Naive thymus-derived CD4-positive, alpha-beta T cell (primary cell): ENCODE measurements at places on chromosomes 13 and 19. TPM values are rescaled to one million over a fixed set of nuclear protein-coding genes. Genes with fewer than 3 reads are reported as not detected.

ZNF836 gene
- total RNA-seq: 18.4 and 21.5 TPM in 2 replicates

CD22 gene
- total RNA-seq: 23.9 TPM

SIGLEC12 gene
- total RNA-seq: not detected

NLRP5 gene
- not detected for total RNA-seq

FGF14 gene
- not detected for total RNA-seq

ZNF653 gene
- total RNA-seq: 22.8 and 25.1 TPM in 2 replicates

PLEKHF1 gene
- total RNA-seq: 47.2 and 48.0 TPM in 2 replicates

ZNF610 gene
- 0.93 TPM for total RNA-seq

CCDC8 gene
- total RNA-seq: not detected in 2 replicates

- no peak overlapping the region for H3K27ac ChIP-seq
- no peaks in the 10 kb centered on the region for H3K36me3 ChIP-seq
- H3K4me3 ChIP-seq: no peak overlapping the region
- DNase-seq: no peak
- H3K27me3 ChIP-seq: no peaks in the 10 kb centered on the region
- no peaks in the 10 kb centered on the region for H3K4me1 ChIP-seq
Observed at GRCh38 chr13:59416561-59416960, 747.2 kb downstream of the DIAPH3 start.

GRCh38 chr13:49629196-49629938, 1.1 kb downstream of the ARL11 start:
- no peaks in the 10 kb centered on the region for H3K27me3 ChIP-seq
- no peak overlapping the region for H3K27ac ChIP-seq
- no peaks in the 10 kb centered on the region for H3K4me1 ChIP-seq
- no peaks in the 10 kb centered on the region for H3K36me3 ChIP-seq
- DNase-seq: no peak

DNA sequence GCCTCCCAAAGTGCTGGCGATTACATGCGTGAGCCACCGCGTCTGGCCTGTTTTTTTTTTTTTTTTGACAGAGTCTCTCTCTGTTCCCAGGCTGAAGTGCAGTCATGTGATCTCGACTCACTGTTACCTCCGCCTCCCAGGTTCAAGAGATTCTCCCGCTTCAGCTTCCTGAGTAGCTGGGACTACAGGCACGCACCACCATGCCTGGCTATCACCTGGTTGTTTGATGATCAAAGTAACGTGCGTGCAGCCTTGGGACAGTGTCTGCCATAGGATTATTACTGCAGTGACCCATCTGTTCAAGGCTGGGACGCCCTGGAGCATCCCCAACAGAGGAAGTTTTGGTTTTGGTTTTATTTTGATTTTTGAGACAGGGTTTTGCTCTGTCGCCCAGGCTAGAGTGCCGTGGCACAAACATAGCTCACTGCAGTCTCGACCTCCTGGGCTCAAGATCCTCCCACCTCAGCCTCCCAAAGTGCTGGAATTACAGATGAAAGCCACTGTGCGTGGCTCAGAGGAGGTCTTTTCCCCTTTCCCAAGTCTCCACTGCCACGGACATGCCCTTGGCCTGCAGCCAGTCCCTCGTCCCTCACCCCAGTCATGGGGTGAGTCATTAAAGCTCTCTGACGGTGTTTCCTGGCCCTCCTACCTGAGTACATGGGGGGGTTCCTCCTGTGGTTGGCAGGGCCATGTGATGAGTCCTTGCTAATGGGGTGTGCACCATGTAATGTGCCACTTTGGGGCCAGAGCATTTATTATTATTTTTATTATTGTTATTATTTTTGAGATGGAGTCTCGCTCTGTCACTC, 65.6 kb downstream of the IER2 start:
- peak overlapping the region; percentile 53 for H3K27ac ChIP-seq
- H3K4me3 ChIP-seq: peak overlapping the region; percentile 59
- no peaks in the 10 kb centered on the region for H3K36me3 ChIP-seq
- H3K4me1 ChIP-seq: peaks cover 6% of the 10 kb centered on the region
- no peak for DNase-seq

GRCh38 chr13:44780591-44781280, 204.6 kb upstream of the TSC22D1 start:
- no peaks in the 10 kb centered on the region for H3K36me3 ChIP-seq
- H3K4me3 ChIP-seq: no peak overlapping the region
- no peak for DNase-seq
- H3K4me1 ChIP-seq: no peaks in the 10 kb centered on the region
- no peak overlapping the region for H3K27ac ChIP-seq

DNA sequence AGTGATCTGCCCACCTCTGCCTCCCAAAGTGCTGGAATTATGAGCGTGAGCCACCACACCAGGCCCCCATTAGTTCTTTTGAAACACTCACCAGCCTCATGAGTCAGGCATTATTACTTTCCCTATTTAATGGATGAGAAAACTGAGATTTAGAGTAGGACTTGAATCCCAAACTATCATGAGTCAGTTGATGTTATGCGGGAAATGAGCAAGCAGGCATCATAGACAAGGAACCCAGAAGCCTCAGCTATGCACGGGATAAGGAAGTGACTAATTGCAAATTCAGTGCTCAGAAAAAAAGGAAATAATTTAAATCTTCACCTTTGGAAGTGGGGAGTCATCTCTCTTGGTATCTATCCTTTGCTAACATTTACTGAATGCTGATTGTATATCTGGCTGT, 217.5 kb downstream of the ABCC4 start:
- H3K4me1 ChIP-seq: no peaks in the 10 kb centered on the region
- H3K4me3 ChIP-seq: no peak overlapping the region
- H3K27me3 ChIP-seq: no peaks in the 10 kb centered on the region
- DNase-seq: no peak
- H3K36me3 ChIP-seq: no peaks in the 10 kb centered on the region

- no peaks in the 10 kb centered on the region for H3K36me3 ChIP-seq
- H3K4me3 ChIP-seq: no peak overlapping the region
- DNase-seq: no peak
- H3K27me3 ChIP-seq: no peaks in the 10 kb centered on the region
- H3K27ac ChIP-seq: no peak overlapping the region
Observed at GRCh38 chr13:79386125-79386826, 19.8 kb downstream of the RBM26 start.

DNA sequence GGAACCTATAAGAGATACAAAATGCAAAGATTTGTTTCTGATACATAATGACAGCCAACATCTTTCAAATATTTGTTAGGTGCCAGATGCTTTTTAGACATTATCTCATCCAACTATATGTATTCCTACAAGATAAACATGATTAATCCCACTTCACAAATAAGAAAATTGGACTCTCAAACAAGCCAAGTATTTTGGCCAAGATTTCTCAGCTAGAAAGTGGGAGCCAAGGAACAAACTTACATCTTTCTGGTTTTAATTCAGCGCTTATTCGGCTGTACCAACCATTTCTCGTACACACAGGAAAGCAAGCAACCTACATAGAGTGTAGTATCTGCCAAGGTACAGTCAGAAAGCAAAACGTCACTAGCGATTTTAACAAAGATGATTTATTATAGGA, 85.7 kb upstream of the SERP2 start:
- DNase-seq: no peak
- no peaks in the 10 kb centered on the region for H3K36me3 ChIP-seq
- H3K4me3 ChIP-seq: no peak overlapping the region
- no peak overlapping the region for H3K27ac ChIP-seq
- H3K27me3 ChIP-seq: no peaks in the 10 kb centered on the region

- H3K4me1 ChIP-seq: peaks cover 11% of the 10 kb centered on the region
- H3K27ac ChIP-seq: peak overlapping the region; percentile 4
- no peaks in the 10 kb centered on the region for H3K36me3 ChIP-seq
- no peaks in the 10 kb centered on the region for H3K27me3 ChIP-seq
- H3K4me3 ChIP-seq: no peak overlapping the region
- peak; percentile 36 for DNase-seq
Observed at GRCh38 chr19:28468701-28469459, 744.1 kb downstream of the UQCRFS1 start.

- H3K4me1 ChIP-seq: peaks cover 7% of the 10 kb centered on the region
- no peak for DNase-seq
- H3K4me3 ChIP-seq: no peak overlapping the region
Observed at GRCh38 chr19:29299416-29300380, 86.7 kb upstream of the UQCRFS1 start.

GRCh38 chr19:39203372-39204341, at the start of gene SYCN:
Gene SYCN, minus strand, starts transcription at chr19:39204263. Its CDS starts 9 bp downstream, at chr19:39204254.
- H3K4me3 ChIP-seq: no peak within 1 kb of the TSS
- no peak for DNase-seq
- no peak within 1 kb of the TSS for H3K27ac ChIP-seq
- H3K36me3 ChIP-seq: no peaks in the 10 kb centered on the region
- no peaks in the 10 kb centered on the region for H3K4me1 ChIP-seq

- H3K4me1 ChIP-seq: no peaks in the 10 kb centered on the region
- DNase-seq: no peak
- no peaks in the 10 kb centered on the region for H3K27me3 ChIP-seq
- no peak overlapping the region for H3K4me3 ChIP-seq
- no peak overlapping the region for H3K27ac ChIP-seq
Observed at GRCh38 chr13:77416666-77417212, 89.8 kb upstream of the MYCBP2 start.

DNA sequence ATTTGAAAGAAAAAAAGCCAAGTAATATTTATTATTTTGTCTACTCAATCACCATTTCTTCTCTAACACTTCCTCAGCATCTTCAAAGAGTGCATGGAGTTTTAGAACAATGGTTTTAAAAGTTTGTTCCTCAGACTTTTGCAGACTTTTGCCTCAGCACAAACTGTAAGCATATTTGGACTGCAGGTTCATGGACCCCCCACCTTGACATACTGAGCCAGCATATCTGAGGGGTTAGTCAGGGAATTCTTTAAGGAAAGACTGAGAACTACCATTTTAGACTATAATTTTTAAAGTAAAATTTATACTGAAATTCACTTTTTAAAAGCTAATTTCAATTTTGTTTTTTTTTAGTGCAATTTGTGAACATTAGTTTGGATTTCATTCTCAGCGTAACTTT, 1676.8 kb upstream of the PCDH20 start:
- H3K4me1 ChIP-seq: no peaks in the 10 kb centered on the region
- no peaks in the 10 kb centered on the region for H3K36me3 ChIP-seq
- no peak for DNase-seq
- no peaks in the 10 kb centered on the region for H3K27me3 ChIP-seq
- H3K27ac ChIP-seq: no peak overlapping the region
- H3K4me3 ChIP-seq: no peak overlapping the region

DNA sequence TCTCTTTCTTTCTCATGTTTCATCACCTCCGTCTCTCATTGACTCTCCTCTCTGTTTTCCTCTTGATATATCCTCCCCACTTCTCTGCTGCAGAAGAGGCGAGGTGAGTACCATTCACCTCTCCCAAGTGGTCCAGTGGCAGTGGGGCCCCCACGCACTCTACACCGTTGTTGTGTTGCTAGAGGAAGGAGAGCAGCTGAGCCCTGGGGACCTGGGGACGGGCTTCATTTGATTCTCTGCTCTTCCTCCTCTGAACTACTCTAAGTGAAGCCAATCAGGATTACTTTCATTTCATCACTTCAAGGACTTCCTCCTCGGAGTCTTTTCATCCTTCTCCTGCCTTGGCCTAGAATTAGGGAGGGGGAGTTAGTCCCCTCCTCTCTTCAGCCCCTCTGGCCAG, 64.6 kb downstream of the CCNE1 start:
- H3K4me3 ChIP-seq: no peak overlapping the region
- no peaks in the 10 kb centered on the region for H3K27me3 ChIP-seq
- no peak for DNase-seq
- no peaks in the 10 kb centered on the region for H3K4me1 ChIP-seq

DNA sequence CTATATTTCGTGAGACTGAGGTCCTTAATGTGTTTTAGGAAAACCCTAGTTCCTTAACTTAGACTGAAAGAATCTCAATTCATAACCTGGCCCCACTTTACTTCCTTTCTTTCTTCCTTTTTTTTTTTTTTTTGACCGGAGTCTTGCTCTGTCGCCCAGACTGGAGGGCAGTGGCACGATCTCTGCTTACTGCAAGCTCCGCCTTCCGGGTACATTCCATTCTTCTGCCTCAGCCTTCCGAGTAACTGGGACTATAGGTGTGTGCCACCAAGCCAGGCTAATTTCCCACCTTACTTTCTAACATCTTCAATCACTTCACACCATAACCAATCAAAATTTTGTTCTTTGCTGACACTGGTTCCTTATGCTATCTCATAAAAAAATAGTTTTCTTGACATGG, 2097.0 kb downstream of the PCDH9 start:
- no peaks in the 10 kb centered on the region for H3K4me1 ChIP-seq
- DNase-seq: no peak
- H3K27me3 ChIP-seq: no peaks in the 10 kb centered on the region
- H3K36me3 ChIP-seq: no peaks in the 10 kb centered on the region
- no peak overlapping the region for H3K27ac ChIP-seq

DNA sequence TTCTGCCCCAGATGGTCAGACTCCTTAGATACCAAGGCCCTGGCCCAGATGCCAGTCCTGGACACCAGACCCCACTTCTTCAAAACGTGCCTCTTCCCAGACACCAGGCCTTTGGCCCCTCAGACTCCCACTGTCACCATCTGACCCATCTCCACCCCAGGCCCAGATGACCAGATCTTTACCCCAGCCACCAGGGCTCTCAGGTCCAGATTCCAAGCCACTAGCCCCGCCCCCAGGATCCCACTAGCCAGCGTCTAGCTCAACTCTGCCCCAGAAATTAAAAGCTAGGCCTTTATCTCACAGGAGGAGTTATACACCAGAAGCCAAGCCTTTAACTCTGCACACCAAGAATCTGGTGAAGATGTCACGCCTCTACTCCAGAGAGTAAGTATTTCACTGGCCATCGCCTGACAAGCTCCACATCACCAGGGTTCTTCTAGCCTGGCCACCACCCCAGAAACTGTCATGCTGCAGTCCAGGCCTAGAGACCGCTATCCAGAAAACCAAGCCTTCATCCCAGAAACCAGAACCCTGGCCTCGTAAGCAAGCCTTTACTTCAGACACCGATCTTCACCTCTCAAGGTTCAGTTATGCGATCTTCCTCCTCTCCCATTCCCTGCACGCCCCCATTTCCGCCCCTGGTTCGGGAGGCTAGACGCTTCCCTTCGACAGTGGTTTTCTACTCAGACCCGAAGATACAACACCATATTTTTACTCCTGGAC, 595 bp downstream of the XAB2 start:
- no peak for DNase-seq
- no peaks in the 10 kb centered on the region for H3K36me3 ChIP-seq
- peaks cover 19% of the 10 kb centered on the region for H3K4me1 ChIP-seq
- H3K27ac ChIP-seq: peak overlapping the region; percentile 92
- H3K27me3 ChIP-seq: no peaks in the 10 kb centered on the region

DNA sequence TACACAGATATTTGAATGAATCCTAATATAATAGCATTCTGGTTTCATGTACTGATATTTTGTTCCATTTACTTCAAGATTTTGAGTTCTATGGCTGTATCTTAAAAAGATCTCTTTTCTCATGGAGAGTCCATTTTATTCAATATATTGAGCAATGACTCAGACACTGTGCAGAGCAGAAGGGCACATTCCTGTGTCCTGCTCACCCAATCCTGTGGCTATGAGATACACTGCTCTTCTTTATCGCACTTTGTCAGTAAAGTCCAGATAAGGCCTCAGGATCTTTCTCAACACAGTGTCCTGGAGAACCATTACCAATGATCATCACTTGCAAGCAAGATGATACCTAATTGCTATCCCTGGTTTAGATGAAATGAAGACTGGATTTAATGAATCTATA, 155.0 kb downstream of the CYSLTR2 start:
- peaks cover 20% of the 10 kb centered on the region for H3K4me1 ChIP-seq
- no peaks in the 10 kb centered on the region for H3K36me3 ChIP-seq
